ENCODE measurements at places on chromosomes 16 and 17.

GRCh38 chr17:15348021-15348420 is 6.6 kb upstream of the TEKT3 start:
- no peak for DNase-seq

GRCh38 chr17:64356304-64356686 is 34.4 kb downstream of the PECAM1 start:
- no peak for DNase-seq

- DNase-seq = no peak
These were observed 8.5 kb downstream of the SSTR5 start for GRCh38 chr16:1080801-1081733.

- DNase-seq = no peak
These were observed 29.2 kb downstream of the ABCC3 start for GRCh38 chr17:50663812-50664374.

DNA sequence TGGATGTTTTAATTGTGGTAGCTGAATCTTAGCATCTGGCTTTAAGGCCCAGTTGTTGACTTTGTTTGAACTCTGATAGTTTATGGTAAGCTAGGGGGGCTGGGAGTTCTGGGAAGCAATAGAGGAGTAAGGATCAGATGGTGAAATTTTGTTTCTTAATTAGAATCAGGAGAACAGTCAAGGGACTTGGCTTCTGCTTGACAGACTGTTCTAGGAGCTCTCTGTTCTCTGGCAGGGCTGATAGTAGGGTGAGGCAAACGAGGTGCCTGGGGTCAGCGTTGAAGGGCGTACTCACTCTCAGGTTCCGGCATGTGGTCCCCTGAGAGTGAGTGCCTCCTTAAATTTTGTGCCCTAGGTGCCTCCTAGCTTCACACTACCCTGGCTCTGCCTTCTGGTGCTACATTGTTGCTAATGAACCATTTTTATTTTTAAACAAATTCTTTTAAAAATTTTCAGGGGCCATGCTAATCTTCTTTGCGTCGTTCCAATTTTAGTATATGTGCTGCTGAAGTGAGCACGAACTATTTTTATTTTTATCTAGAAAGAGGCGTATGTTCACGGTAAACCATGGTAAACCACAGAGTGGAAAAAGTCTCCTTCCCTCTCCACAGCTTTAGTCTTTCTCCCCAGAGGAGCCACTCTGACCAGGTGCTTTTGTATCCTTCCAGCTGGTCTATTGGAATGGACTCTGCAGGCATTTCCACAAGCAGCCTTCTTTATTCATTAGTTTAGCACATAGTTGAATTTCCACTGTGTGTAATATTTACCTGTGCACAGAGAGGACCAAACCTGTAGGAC is 19.7 kb downstream of the SLC7A6 start:
- DNase-seq = no peak

GRCh38 chr17:17653343-17653742 is 27.9 kb upstream of the RAI1 start:
- DNase-seq = no peak

DNA sequence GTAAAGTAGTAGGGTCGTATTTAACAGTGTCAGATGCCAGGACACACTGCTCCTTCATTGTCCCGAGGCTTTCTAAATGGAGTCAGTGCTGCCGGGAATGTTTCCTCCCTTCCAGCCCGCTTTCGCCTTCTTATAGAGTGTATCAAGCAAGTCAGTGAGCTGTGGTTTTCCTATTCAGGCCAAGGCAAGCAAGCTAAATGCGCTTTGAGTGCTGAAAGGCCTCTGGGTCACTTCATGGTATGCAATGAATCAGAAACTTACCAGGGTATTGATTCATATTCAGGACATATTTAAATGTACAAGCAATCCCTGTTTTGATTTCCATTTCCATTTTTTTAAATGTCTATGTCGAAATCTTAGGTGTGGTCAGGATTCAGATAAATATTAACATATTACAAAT is 327.9 kb upstream of the SOX9 start:
- no peak for DNase-seq

- DNase-seq = no peak
These were observed 4.7 kb upstream of the PRR29 start for GRCh38 chr17:63993368-63993985.

- no peak for DNase-seq
These were observed 169.0 kb downstream of the IRF8 start for GRCh38 chr16:86067936-86068335.

GRCh38 chr16:22804893-22805292 is 9.1 kb upstream of the HS3ST2 start:
- DNase-seq = no peak

- DNase-seq = no peak
These were observed 271.4 kb downstream of the MAF start for GRCh38 chr16:79329166-79329521.

- DNase-seq = no peak
These were observed 100.7 kb downstream of the LYRM1 start for GRCh38 chr16:21001262-21001661.

DNA sequence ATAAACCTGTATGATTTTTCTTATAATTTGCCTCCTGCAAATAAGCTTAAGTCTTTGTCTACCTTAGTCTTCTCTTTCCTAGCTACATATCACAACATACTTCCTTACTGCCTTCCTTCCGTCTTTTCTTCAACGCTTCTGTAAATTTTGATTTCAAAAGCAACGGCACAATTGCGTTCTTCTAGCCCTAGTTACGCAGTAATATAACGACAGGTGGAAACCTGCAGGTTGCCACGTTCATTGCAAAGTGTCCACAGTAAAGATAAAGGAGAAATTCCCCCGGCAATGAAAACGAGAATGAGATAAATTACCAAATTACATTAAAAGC is 546 bp upstream of the PSMD7 start:
- no peak for DNase-seq

DNA sequence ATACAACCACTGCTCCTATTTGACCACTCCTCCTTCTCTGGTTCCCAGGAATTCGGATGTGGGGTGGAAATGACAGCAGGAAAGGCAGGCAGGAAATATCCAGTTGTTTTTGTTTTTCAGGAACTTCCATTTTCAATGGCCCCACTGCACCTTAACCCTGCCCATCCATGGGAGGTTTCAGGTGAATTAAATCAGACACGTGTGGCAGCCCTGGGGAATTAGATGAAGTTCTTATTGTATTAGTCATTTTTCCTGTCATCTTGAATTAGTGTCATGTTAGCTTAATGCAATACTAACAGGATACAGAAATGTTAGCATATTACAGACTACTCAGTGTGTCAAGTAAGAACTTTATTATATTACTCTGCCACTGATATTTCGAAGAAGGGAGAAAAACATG is 146.4 kb downstream of the CHD9NB start:
- DNase-seq = no peak

DNA sequence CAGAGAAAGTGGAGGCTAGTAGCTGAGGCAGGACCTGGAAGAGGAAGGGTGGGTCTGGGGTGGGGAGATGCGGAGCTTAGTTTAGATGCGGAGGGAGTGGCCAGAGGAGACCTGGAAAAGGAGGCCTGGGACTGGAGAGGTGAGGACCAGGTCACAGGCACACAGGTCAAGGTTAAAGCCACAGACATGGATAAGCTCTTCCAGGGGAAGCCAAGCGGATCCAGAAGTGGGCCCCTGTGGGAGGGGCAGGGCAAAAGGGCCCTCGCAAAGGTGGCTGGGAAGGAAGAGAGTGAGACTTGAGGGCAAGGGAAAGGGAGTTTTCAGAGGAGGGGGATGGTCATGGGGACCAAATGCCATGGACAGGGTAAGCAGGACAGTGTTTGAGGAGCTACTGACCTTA is 13.9 kb upstream of the MLLT6 start:
- no peak for DNase-seq

- DNase-seq = no peak
These were observed 4.5 kb upstream of the MNT start for GRCh38 chr17:2405247-2405926.

- no peak for DNase-seq
These were observed 14.9 kb downstream of the CDH16 start for GRCh38 chr16:66903544-66904427.

DNA sequence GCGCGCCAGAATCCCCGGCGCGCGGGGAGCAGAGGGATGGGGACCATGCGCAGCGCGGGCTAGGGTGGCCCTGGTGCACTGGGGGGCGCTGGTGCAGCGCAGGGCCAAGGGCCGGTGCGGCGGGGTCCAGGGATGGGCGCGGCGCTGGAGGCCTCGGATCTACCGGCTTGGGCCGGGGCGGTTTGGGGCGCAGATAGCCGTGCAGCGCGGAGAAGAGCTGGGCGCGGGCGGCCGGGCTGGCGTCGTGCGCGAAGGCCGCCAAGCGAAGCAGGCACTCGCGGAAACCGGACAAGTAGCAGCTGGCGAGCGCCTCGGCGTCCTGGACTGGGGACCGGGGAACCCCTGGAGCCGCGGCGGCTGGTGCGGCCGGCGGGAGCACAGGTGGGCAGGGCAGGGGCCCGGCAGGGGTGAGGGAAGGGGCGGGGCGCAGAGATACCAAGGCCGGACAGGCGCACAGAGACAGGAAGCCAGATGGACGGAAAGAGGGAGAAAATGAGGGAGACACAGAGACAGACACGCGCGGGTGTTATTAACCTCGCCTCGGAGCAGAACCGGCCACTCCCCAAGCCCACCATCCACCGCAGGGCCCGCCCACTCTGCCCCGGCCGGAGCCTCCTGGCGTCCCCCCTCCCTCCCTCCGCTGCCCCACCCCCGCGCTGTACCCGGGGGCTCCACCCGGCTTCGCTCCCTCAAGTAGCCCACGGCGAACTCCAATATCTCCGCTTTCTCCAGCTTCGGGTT is 2.1 kb downstream of the HES7 start:
- DNase-seq = no peak

GRCh38 chr17:29624586-29624985 is 1.9 kb upstream of the CORO6 start:
- no peak for DNase-seq

- DNase-seq = no peak
These were observed 271.2 kb upstream of the RPL38 start for GRCh38 chr17:73932216-73932749.

- no peak for DNase-seq
These were observed 215.9 kb downstream of the RPTOR start for GRCh38 chr17:80760511-80760911.

- no peak for DNase-seq
These were observed 216.4 kb upstream of the DYNLRB2 start for GRCh38 chr16:80324371-80324770.

DNA sequence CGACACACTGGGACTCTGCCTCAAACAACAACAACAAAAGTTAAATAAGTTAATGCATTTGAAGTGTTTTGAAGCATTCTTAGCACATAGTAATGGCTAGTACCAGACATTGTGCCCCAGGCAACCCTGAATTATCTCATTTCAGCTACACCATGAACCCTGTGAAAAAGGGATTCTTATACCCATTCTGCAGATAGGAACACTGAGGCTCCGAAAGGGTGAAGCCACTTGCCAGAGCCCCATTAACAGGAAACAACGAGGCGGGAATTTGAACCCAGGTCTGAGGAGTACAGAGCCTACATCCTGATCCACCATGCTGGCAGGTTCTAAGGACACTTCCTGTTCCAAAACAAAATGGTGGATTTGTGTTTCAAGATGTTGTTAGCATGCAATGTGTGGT is 9.2 kb downstream of the GPR139 start:
- DNase-seq = no peak

- no peak for DNase-seq
These were observed 186.0 kb downstream of the WWOX start for GRCh38 chr16:78285437-78285922.

DNA sequence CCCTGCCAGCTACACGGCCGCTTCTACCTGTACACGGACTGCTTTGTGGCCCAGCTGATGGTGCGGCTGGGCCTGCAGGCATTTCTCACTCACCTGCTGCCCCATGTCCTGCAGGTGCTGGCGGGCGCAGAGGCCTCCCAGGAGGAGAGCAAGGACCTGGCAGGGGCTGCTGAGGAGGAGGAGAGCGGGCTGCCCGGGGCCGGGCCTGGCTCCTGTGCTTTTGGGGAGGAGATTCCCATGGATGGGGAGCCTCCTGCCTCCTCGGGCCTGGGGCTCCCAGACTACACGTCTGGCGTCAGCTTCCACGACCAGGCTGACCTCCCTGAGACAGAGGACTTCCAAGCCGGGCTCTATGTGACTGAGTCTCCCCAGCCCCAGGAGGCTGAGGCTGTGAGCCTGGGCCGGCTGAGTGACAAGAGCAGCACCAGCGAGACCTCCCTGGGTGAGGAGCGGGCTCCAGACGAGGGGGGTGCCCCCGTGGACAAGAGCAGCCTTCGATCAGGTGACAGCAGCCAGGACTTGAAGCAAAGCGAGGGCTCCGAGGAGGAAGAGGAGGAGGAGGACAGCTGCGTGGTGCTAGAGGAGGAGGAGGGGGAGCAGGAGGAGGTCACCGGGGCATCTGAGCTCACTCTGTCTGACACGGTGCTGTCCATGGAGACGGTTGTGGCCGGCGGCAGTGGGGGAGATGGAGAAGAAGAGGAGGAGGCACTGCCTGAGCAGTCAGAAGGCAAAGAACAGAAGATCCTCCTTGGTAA is 3.5 kb downstream of the WDR81 start:
- DNase-seq = no peak

GRCh38 chr16:57255686-57256415 is 10.8 kb downstream of the ARL2BP start:
- DNase-seq = no peak
